ENCODE measurements at places on chromosomes 3 and 15.

- no peak for DNase-seq
Observed at GRCh38 chr3:88003115-88003755, 55.6 kb downstream of the CGGBP1 start.

- no peak for DNase-seq
Observed at GRCh38 chr3:197026481-197026866, 3.1 kb downstream of the MELTF start.

DNA sequence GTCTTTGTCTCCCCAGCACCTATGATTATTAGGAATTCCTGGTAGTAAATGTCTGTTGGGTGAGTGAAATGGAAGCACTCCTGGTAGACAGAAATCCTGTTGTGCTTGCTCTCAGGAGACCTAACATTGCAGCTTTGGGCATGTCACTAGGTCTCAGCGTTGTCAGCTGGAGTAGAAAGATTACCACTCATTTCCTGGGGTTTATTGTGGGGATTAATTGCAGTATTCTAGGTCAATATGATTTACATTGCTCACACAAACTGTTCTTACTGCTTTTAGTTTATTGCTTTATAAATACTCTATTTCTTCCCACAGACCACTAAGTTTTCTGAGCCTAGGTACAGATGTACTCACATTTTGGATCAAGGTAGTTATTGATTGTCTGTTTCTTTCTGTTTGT, 5.1 kb downstream of the TSEN2 start:
- no peak for DNase-seq

DNA sequence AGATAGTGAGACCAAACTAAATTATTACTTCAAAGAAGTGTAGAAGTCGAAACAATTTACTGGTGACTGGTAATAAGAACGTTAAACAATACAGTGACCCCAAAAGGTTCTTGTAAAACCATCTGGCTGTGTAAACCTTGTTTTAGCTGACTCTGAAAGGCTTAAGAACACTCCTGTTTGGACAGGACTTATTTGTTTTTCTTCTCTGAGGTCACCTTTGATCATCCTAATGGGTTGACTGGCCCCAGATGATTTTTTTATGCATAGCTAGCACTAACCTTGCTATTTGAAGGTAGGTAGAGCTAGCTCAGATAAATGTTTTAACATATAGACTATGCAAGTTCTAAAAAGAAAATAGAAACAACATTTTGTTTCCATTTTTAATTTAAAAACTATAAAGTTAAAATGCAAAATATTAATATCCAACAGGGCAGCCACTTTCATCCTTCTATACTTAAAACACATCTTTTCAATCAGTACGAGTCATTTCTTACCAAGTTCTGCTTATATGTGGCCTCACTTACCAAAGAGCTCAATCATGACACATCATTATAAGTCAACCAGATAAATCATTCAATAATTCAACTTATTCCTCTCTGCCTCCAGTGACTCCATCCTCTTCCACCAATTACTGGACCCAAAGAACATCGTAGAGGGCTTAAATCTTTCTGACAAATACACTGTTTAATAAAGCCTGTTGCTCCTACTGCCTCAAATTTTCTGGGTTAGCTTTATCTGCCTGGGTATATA, 158.8 kb downstream of the SSR3 start:
- DNase-seq, result no peak

GRCh38 chr3:113791381-113791780, 44.5 kb downstream of the ATP6V1A start:
- no peak for DNase-seq

- no peak for DNase-seq
Observed at GRCh38 chr15:69666921-69667811, 214.5 kb downstream of the RPLP1 start.

DNA sequence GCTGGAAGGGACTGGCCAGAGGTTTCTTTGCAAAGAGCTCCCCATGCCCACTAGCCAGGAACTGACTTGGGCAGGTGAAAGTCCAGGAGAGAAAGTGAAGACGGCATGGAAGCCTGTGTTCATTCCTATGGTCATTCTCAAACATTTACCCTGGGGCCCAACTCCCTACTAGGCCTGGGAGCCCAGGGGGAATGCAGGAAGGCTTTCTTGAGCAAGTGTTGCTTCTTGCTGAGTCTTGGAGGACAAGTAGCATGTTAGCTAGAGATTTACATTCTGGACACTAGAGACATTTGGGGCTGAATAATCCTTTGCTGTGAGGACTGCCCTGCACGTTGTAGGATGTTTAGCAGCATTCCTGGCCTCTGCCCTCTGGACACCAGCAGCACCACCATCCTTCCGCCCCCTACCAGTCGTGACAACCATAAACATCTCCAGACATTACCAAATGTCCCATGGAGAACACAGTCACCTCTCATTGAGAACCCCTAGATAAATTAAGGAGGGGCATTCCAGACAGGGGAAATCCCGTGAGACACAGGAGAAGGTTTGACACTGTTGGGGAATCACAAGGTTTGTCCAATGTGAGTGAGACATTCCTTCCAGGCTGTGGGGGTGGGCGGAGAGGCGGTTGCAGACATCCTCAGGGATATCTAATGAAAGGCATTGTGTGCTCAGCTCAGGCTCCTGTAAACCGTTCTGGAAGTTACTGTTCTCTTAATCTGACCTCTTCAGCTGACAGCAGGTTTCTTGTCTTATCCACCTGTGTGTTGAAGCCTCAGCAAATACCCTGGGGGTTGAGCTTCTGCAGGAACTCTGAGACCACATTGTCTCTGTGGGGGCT, 236.2 kb downstream of the TLE3 start:
- no peak for DNase-seq

DNA sequence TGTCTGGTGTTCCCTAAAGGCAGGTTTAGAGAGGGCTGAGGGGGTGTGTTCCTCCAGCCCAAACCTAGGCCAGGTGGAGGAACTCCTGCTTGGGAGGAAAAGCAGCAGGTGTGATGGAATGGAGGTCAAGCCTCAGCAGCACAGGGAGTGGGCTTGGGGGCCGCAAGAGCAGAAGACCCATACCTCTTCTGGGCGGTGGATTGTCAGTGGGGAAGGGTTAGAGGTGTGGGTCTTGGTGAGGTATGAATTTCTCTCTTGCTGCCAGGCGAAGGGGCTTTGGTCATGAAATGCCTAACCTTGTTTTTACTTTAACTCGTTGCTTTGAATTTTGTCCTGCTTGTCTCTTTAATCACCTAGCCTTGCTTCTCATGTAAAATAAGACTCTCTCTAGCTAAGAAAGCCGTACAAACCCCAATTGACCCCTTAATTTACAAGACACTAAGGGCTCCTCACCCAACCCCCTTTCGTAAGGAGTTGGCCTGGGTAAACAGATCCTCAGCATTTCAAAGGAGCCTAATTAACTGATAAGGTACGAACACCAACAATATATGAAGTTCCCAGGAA, 38.9 kb downstream of the DHX30 start:
- no peak for DNase-seq

GRCh38 chr3:73719861-73720260, 95.1 kb upstream of the PDZRN3 start:
- DNase-seq, result no peak

GRCh38 chr3:48423241-48423882, 6.5 kb downstream of the PLXNB1 start:
- no peak for DNase-seq

DNA sequence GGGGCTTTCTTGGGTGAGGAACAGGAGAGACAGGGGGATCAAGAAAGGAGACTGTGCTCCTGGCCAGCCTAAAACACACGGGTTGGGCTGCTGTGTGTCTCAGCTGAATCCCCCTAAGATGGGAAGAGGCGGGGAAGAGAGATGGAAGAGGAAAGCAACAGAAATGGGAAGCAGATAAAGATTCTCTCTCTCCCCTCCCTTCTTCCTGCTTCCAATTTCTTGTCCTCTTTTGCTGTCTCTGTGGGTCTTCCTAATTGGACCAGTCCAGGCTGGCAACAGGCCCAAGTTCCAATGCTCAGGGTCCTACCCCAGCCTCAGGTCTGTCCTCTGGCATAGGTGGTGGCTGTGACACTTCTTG, 7.1 kb downstream of the ISLR2 start:
- no peak for DNase-seq

DNA sequence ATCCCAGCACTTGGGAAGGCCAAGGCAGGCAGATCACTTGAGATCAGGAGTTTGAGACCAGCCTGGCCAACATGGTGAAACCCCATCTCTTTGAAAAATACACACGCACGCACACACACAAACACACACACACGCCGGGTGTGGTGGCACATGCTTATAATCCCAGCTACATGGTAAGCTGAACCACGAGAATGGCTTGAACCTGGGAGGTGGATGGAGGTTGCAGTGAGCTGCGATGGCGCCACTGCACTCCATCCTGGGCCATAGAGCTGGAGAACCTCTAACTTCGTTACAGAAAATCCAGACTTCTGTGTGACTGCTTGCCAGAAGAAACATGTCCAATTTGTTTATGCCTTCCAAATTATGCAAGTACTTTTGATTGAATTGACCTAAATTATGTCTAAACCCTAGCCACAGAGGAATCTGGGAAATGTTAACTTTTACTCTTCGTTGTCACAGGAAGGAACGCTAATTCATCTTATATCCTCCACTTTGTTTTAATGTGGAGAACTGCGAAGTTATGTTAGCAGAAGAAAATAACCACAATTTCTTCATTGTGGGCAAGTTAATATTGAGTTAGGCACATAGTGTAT, 21.7 kb downstream of the TRIM59 start:
- DNase-seq, result no peak

- no peak for DNase-seq
Observed at GRCh38 chr3:190620886-190621608, 107.2 kb downstream of the IL1RAP start.

GRCh38 chr3:164460851-164461250, 617.4 kb downstream of the SI start:
- DNase-seq, result no peak

GRCh38 chr3:141597931-141598330, 111.1 kb downstream of the RASA2 start:
- no peak for DNase-seq

GRCh38 chr15:32867313-32867626, 149.5 kb downstream of the GREM1 start:
- DNase-seq, result no peak

GRCh38 chr3:73563896-73564582, 60.7 kb downstream of the PDZRN3 start:
- DNase-seq, result no peak

DNA sequence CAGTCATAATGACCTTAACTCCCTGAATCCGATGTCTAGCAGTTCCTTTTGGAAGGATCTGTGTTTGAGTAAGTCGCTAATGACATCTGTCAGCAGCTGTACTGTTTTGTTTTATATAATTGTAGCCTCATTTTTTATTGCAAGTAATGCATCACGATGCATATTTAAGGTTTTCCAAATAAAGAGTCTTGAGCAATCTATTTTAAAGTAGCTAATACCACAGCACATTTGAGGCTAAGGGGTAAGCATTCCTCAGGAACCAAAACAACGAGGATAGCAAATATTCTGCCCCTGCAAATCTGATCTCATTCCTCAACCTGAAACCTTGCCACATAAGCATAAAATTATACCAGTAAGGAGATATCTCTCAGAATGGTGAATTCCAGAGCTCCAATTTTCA, 98.7 kb downstream of the TBC1D5 start:
- no peak for DNase-seq

- no peak for DNase-seq
Observed at GRCh38 chr15:38247336-38247735, 5.3 kb upstream of the SPRED1 start.
